ENCODE measurements at places on chromosomes 7 and 10. TPM values are rescaled to one million over a fixed set of nuclear protein-coding genes. Genes with fewer than 3 reads are reported as not detected.

- DNase-seq: no peak
Observed at GRCh38 chr10:29723726-29724125, 89.0 kb upstream of the SVIL start.

DNA sequence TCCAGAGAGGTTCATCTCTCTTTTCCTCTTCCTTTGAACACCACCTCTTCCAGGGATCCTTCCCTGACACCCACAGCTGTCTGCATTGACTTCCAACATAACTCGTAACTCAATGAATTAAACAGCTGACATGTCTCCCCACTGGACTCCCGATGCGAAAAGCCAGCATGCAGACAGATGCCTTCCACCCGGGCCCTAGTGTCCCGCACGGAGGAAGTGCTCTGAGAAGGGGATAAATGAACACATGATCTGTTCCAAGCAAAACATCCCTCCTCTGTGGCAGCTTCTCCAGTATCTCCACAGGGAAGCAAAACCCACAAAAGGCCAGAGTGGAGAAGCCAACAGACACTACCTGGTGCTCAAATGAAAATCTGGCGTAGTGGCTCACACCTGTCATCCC, 28.3 kb downstream of the OGDHL start:
- no peak for DNase-seq

TMEM178B gene
- 0.21 TPM for polyA plus RNA-seq

- DNase-seq: no peak
Observed at GRCh38 chr7:116258734-116259133, 48.4 kb downstream of the TES start.

GRCh38 chr7:99899830-99900519, 19.4 kb downstream of the TRIM4 start:
- DNase-seq: no peak

BMPR1A gene
- polyA plus RNA-seq: 85.4 TPM

DNA sequence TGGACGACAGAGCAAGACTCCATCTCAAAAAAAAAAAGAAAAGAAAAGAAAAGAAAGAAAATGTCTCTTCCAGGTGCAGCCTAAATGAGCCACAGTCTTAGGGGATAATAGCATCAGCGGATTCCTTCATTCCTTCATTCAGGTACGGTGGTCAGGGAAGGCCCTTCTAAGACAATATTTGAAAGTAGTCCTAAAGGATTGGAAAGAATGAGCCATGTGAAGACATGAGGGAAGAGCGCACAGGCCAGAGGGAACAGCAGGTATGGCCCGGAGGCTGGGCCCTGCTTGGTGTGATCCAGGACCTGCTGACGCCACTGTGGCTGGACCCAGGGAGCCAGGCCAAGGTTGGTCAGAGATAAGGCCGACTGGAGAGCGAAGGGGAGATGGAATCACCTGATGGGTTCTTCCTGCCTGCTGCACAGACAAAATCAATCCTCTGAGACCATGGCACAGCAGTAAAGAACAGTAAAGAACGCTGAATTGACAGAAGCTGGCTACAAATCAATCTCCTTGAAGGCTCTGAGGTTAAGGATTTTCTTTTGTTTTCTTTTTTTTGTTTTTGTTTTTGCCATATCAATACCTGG, 16.3 kb upstream of the MKRN1 start:
- DNase-seq: no peak

- no peak for DNase-seq
Observed at GRCh38 chr10:81472927-81473470, 402.0 kb upstream of the NRG3 start.

DNA sequence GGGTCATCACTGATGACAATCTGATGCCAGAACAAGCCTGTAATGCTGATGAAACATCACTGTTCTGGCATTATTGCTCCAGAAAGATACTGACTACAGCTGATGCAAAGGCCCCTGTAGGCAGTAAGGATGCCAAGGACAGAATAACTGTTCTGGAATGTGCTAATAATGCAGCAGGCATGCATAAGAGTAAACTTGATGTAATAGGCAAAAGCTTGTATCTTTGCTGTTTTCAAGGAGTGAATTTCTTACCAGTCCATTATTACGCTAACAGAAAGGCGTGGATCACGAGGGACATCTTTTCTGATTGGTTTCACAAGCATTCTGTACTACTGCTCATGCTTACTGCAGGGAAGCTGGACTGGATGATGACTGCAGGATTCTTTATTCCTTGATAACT, 18.7 kb downstream of the LCOR start:
- DNase-seq: no peak

DNA sequence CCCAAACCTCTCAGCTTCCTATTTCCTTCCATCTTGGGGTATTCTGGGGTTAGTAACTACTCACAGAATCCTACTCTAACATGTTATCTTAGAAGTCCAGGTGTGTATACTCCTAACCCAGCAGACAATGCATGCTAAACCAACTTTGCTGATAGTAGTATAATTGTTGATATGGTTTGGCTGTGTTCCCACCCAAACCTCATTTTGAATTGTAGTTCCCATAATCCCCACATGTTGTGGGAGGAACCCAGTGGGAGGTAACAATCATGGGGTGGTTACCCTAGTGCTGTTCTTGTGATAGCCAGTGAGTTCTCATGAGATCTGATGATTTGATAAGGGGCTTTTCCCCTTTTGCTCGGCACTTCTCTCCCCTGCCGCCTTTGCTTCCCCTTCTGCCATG, 135.1 kb downstream of the CHRM2 start:
- no peak for DNase-seq

DNA sequence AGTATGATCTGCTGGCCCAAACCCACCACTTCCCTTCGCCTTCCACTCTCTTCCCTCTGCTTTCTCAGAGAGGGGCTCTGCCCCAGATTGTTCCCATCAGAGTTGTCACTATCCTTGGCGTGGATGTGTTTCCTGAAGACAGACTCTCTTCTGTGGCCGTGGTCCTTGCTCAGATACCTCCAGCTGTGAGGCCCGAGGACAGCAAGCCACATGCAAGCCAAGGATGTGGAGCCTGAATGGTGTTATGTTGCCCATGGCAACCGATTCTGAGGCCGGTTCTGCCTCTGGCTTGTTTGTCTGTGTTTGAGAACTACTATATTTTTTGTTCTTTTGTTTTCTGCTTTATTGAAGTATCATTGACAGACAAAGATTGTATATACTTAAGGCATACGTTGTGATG, 247.4 kb upstream of the PODXL start:
- DNase-seq: no peak

MMD2 gene
- not detected for polyA plus RNA-seq

TMEM139 gene
- 51.9 TPM for polyA plus RNA-seq

GRCh38 chr7:44845451-44845850, 2.4 kb downstream of the H2AZ2 start:
- no peak for DNase-seq

- no peak for DNase-seq
Observed at GRCh38 chr10:72375173-72375572, 20.5 kb upstream of the DNAJB12 start.

DNA sequence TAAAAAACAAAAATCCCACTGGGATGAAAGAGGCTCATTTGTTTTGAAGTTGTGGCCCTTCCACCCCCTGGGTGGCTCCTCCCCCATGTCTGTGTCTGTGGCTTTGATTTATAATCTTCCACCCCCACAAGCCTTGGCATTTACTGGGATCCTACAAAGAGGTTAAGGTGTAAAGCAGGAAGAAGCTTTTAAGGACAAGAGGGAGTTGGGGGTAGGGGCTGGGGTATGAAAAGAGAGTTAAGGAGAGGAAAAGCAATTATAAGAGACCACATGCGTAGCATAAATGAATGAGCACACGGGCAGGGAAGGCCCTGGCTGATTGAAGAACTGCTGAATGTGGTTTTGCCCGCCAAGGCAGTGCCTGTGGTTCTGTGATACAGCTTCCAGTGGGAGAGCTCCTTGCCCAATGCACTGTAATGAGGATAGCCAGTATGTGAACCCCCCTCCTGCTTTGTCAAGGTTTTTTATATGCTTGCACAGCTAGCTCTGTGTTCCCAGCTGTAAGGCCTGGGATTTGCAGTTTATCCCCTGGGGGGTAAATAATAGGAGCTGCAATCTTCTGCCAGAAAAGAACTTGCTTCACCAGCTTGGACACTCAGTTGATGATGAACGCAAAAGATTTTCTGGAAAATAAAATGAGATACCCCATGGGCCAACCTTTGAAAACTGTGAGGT, 34.7 kb upstream of the KMT2E start:
- DNase-seq: no peak

ARMH3 gene
- 20.1 TPM for polyA plus RNA-seq

GRCh38 chr7:3283130-3283704, 17.8 kb upstream of the SDK1 start:
- DNase-seq: no peak

TAS2R3 gene
- 0.80 TPM for polyA plus RNA-seq

ASAH2 gene
- polyA plus RNA-seq: 1.6 TPM

DNA sequence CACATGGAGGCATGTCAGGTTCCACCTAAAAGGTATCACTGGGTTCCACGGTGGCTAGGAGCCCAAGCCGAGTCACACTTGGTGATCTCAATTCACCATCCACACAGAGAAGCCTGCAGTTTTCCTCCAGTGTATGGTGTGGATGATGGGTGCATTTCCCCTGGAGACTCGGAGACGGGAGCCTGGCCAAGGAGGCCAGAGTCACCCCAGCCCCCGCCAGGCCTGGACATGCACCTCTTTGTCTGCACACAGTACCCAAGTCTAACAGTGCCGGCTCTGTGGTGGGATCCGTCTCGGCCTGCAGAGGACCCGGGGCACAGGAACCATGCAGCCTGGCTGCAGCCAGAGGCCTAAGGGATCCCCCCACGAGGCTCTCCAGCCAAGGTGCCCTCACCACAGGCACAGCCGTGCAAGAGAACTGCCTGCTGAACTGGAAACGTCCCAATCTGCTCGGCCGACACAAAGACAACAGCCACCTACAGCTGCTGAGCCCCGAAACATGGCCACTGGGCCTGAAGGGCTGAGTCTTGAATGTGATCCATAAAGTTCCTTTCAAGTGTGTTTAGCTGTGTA, 75.2 kb downstream of the DIP2C start:
- no peak for DNase-seq

Data from right renal cortex interstitium (tissue), 3 donors.